Activated T-cell treated with anti-CD3 and anti-CD28 coated beads, Interleukin-2, amount 50 U/mL, for 4 hours (primary cell): ENCODE measurements at places on chromosomes 3 and 15. TPM values are rescaled to one million over a fixed set of nuclear protein-coding genes. Genes with fewer than 3 reads are reported as not detected.

Gene AMIGO3
- 0.11 TPM for total RNA-seq

Gene SKOR1
- total RNA-seq, result 0.34 TPM

- no peak for DNase-seq
These were observed 10.8 kb downstream of the GPR15 start for GRCh38 chr3:98542623-98543022.

DNA sequence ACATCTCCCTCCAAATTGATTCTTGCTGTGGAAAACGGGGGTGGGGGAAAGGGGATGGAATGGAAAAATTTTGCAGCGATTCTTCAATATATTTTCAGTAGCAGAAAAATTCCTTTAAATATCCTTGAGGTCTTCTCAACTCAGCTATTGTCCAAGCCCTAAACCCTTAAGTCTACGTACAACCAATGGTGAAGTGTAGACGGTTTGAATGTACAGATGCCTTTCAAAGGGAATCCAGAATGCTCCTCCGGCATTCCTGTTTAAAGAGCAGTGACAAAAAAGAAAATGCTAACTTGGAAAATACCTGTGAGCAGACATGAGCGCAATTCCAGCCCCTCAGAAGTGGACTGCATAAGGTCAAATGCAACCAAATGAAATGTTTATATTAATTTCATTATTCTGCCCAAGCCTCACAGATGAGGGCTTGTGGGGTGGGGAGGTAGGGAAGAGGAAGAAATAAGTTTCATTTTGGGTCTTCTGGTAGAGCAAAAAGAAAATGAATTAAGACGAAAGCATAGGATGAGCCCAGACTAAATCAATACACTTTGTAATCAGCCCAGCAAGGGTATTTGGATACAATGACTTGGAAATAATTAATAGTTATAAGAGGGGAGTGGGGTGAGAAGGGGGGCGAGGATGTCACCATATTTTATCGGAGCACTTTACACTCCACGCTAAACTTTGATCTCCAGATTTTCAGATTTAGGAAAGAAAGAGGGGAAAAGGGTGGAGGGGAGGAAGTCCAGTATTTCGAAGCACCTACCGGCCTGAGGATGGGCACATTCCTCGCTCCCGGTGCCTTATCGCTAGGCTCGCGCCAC lies 2.7 kb downstream of the FOXP1 start:
- no peak for DNase-seq
